Cardiac fibroblast (primary cell): ENCODE measurements at places on chromosomes 16 and 17.
A peak's percentile ranks its signal among the peaks of the same experiment; 100 is the strongest.

GRCh38 chr17:337866-338265 lies 14.7 kb downstream of the RPH3AL start:
- no peak for DNase-seq

DNA sequence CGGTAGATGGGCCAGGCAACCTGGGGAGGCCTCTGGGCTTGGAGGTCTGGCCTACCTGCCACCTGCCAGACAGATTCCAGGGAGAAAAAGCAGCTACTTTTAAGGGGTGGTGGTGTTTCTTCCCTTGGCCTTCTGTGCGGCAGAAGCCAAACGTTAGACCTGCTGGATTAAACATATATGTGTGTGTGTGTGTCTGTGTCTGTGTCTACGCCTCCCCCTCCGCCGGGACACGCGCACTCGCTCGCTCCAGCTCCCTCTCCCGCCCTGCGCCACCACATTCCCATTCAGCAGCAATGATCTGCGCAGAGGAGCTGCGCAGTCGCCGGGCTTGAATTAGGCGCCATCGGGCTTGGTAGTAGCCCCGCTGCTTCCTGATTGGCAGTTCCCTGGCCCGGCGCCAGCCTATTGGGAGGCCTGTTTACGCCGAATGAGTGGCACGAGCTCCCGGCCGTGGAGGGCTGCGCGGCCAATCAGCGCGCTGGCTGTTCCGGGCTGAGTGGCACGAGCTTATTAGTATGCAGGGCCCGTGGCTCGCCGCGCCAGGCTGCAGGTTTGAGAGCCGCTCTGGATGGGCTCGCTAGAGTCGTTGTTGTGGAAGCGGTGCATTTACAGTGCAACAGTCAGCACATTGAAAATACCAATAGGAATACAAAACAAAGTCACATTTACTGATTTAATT lies at the start of gene BAHCC1:
Gene BAHCC1 (plus strand): TSS at position 537 of the 679 bp plus-strand sequence. CDS start 4,283 bp downstream, outside the sequence.
- DNase-seq: peak; percentile 100

DNA sequence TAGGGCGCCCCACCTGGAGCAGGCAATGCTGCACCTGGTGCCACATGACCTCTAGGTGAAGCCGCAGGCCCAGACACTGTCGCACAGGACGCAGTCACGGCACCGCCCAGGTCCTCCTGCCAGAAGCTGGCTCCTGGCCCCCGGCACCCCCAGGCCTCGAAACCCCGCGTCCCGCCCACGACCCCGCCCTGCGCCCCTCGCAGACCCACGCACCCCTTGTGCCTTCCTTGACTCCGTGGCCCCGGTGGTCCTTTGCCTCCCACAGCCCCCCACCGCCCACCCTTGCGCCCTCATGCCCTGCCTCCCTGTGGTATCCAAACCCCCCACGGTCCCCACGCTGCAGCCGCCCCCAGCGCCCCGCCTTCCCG lies 6.3 kb upstream of the C1QTNF8 start:
- DNase-seq: no peak

GRCh38 chr16:17887963-17888362 lies 417.2 kb upstream of the XYLT1 start:
- peak; percentile 20 for DNase-seq

- no peak for DNase-seq
Observed at GRCh38 chr17:7233701-7234082, 625 bp downstream of the DVL2 start.

- DNase-seq: no peak
Observed at GRCh38 chr17:17729620-17730249, 48.5 kb downstream of the RAI1 start.

- no peak for DNase-seq
Observed at GRCh38 chr17:80717720-80718083, 173.1 kb downstream of the RPTOR start.

DNA sequence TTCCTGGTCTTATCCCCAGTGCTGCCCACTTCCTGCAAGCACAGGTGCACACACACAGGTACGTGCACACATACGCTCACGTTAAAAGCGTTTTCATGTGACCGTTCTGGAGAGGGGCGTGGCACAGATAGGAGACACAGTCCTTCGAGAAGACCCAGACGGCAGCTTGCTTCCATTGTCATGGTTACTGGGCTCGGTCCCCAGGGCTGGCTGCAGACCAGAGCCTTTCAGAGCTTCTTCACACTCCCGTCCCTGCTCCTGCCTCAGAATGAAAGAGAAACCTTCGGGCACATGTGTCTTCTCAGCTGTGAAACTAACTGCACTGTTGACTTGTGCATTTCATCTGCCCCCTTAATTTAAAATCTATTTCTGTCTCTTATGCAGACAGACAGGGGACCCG lies 154.2 kb downstream of the PITPNC1 start:
- DNase-seq: peak; percentile 27

- no peak for DNase-seq
Observed at GRCh38 chr16:9497750-9498149, 406.3 kb downstream of the HAPSTR1 start.

DNA sequence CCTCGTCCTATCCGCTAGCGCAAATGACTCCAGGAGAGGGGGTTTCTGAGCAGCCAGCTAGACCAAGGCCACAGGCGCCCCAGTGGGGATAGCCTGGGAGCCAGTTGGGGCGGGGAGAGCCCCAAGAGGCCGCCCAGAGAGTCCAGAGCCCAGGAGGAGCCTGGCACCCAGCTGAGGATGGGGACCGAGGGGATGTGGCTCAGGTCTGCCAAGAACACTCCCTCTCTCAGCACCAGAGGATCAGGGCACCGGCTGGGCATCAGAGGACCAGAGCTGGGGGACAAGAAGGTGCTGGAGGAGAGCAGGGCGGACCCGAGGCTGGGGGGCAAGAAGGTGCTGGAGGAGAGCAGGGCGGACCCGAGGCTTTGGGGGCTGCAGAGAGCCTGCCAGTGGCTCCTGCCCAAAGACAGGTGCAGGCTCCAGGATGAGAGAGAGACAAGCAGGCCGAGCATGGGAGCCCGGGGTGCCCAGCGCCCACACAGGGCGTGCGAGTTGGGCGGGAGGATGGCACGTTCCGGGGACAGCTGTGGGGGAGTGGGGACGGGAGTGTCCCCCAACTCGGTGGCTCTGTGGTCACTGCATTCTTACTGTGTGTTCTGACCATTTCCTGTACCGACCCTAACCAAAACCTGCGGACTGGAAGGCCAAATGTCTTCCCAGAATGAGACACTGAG lies 39.4 kb downstream of the TIMM22 start:
- no peak for DNase-seq

- peak; percentile 89 for DNase-seq
Observed at GRCh38 chr17:42325026-42325425, 36.7 kb downstream of the STAT5A start.

- no peak for DNase-seq
Observed at GRCh38 chr16:54808890-54809289, 121.8 kb upstream of the IRX5 start.

- no peak for DNase-seq
Observed at GRCh38 chr16:79571903-79572535, 28.5 kb downstream of the MAF start.

- DNase-seq: peak; percentile 52
Observed at GRCh38 chr17:50238601-50239280, 35.5 kb upstream of the TMEM92 start.

DNA sequence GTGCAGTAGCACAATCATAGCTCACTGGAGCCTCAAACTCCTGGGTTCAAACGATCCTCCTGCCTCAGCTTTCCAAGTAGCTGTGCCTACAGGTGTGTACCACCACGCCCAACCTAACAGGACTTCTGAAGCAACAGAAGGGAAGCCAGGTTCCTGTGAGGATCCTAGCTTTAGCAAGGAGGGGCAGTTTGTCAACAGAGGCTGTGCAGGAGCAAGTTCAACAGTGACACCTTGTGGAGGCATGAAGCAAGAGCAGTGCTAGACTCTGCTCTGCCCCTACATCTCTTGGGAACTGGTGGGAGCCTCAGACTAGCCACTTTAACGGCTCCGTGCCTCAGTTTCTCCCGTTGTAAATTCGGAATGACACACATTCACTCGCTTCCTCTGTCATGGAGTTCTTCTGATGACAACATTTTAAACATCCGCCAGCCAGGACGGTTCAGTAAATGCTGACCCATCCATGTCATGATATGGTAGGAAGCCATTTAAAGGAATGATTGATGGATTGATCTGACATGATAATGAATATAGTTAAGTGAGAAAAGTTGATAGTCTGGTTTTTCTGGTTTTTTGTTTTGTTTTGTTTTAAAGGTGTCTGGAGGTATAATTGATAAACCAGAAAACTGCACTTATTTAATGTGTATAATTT lies 218.7 kb downstream of the MRTFB start:
- DNase-seq: no peak

GRCh38 chr16:84103678-84104077 lies 13.1 kb downstream of the MBTPS1 start:
- DNase-seq: peak; percentile 48

- peak; percentile 80 for DNase-seq
Observed at GRCh38 chr16:31868691-31869167, 4.9 kb upstream of the ZNF267 start.

- DNase-seq: no peak
Observed at GRCh38 chr17:836151-836550, 54.0 kb downstream of the MRM3 start.

DNA sequence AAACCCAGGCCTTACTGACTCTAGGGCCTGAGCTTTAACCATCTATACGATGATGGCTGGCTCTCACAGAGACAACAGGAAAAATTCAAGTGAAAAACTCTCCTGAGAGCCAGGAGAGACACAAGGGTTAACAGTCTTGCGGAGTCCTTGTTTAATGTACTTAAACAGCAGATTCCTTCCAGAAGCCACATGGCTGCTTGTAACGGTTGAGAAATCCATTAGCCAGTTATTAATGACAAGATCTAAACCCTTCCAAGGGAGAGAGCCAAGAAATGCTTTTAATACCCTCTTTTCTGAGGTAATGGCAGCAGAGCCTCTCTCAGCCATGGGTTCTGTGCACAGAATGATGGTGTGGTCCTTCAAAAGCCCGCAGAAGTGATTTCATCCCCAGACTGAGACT lies 5.2 kb upstream of the ALDOA start:
- DNase-seq: no peak

DNA sequence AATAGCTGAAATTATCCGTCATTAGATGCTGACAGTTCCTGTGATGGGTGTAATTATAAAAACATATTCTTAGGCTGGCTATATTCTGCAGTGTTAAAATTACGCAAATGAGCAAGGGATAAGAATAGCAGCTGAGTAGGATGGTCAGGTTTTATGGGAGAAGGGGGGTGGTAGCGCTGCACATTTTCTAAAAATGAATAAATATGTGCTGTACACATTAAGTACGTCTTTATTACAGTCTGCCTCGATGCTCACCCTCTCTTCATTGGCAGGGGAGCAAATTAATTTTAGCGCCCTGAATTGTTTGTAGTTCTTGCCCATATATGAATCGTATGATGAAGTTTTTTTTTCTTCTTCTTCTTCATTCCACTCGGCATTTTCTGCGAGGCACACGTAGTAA lies 244.2 kb downstream of the SNX29 start:
- DNase-seq: no peak

GRCh38 chr16:57693550-57693949 lies 1.1 kb upstream of the DRC7 start:
- DNase-seq: no peak

- peak; percentile 77 for DNase-seq
Observed at GRCh38 chr17:48068491-48068961, 20.4 kb downstream of the NFE2L1 start.

- no peak for DNase-seq
Observed at GRCh38 chr16:73996624-73997339, 299.8 kb upstream of the PSMD7 start.

DNA sequence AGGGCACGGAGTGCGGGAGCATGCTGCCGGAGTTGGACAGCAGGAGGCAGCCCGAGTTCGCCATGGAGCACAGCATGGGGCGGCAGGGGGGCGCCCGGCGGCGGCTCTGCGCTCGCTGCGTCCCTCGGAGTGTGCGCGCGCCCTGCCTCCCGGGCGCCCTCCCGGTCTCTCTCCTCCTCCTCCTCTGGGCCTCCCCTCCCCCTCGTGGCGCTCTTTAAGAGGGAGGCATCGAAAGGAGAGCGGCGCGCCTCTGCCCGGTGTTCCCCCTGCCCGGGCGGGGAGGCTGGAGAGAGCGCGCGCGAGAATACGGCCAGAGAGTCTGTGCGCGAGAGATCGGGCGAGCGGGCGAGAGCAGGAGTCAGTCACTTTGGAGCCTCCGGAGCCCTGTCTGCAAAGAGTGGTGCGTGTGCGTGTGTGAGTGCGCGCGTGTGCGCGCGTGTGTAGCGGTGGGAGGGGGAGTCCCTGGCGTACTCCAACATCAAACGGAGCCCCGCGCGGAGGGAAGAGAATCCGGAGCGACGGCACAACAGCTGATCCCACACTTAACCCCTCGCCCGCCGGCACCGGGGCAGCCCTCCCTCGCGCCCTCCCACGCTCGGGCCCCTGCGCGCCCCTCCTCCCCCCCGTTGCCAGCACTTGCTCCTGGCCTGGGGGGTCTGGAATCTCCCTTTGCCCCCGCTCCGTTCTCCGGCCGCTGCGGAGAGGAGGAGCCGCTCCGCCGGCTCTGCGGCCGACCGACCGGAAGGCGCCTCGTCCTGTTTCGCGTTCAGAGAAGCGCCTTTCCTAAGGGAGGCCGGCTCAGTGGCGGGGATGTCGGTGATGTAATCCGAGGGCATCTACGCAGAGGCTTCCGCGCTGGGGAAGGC lies 108.9 kb downstream of the ENGASE start:
- peak; percentile 29 for DNase-seq

DNA sequence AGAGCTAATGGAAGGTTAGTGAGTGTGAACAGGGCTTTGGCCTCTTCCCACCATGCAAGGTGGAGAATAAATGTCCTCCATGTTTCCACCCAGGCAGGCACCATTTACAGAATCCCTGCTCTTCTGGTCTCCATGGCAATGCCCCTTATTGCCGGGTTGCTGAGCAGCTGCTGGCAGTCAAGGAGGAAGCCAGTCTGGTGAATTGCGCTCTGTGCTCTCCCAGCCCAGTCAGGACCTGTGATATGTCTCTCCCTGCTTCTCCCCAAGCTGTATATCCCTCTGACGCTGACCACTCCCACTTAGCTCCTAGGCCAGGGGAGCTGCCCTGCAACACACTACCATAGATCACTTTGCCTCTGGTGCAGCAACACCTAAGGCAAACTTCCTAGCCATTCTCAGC lies 402.1 kb upstream of the ERCC4 start:
- DNase-seq: no peak

- no peak for DNase-seq
Observed at GRCh38 chr17:55350825-55351205, 70.8 kb downstream of the MMD start.

DNA sequence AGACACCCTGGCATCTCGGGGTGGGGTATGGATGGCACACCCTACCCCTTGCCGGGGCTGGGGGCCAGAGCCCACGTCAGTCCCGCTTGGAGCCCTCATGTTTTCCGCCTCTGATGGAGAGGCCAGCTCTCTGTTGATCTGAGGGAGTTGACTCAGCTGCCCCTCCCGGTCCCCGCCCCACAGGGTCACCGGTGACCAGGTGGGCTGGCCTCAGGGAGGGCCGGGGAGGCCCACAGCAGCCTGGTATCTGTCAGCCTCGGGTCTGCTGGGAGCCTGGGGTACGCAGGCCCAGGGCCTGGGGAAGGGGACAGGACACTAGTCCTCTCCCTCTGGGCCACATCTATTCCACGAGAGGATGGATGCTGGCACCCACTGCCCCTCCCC lies 109.5 kb upstream of the CIBAR2 start:
- no peak for DNase-seq

GRCh38 chr17:68732301-68732749 lies 131.2 kb upstream of the FAM20A start:
- DNase-seq: no peak
